Activated naive CD8-positive, alpha-beta T cell treated with anti-CD3 and anti-CD28 coated beads for 36 hours (primary cell): ENCODE measurements at places on chromosomes 4 and X. TPM values are rescaled to one million over a fixed set of nuclear protein-coding genes. Genes with fewer than 3 reads are reported as not detected.
A peak's percentile ranks its signal among the peaks of the same experiment; 100 is the strongest.

- H3K36me3 ChIP-seq, result peaks cover 15% of the 10 kb centered on the region
- no peaks in the 10 kb centered on the region for H3K27me3 ChIP-seq
- H3K4me1 ChIP-seq, result peaks cover 12% of the 10 kb centered on the region
- H3K4me3 ChIP-seq, result peak overlapping the region; percentile 93
These were observed 621 bp upstream of the SUV39H1 start for GRCh38 chrX:48695925-48696300.

DNA sequence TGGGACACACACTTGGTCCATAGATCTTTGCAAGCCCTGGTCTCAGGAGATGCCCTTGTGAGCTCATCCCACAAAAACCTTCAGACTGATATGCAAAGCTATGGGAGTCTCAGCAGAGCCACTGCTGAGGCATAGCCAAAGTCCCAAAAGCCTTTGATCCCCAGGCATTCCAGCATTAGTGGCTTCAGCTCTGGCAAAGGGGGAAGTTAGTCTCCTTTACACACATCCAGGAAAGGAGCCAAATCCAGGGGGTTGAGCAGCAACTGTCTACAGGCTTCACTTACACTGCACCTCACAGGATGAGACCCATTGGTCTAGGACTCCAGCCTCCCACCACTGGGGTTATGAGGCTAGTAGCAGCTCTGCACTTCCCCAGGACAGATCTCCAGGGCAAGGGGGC lies 14.0 kb downstream of the PF4 start:
- no peaks in the 10 kb centered on the region for H3K4me1 ChIP-seq
- no peaks in the 10 kb centered on the region for H3K27me3 ChIP-seq
- no peak overlapping the region for H3K4me3 ChIP-seq
- no peak overlapping the region for H3K27ac ChIP-seq

- H3K36me3 ChIP-seq, result peaks cover 61% of the 10 kb centered on the region
- peaks cover 90% of the 10 kb centered on the region for H3K4me1 ChIP-seq
- H3K27ac ChIP-seq, result peak overlapping the region; percentile 92
- DNase-seq, result no peak
These were observed 24.3 kb downstream of the NFKB1 start for GRCh38 chr4:102525504-102525903.

DNA sequence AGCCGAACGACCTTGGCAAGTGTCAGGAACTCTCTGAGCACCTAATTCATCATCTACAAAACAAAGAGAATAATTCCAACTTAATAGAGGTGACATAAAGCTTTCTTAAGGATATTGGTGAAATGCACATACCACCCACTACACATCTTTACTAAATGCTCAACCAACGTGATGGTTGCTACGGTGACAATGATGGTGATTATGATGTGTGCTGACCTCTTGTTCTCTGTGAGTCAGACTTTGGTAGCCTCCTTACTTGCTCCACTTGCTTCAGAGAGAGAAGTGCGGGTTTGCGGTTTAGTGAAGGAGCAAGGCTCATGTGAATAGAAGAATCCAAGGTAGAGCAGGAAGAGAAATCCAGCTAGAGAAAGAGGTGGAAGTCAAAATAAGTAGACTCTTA lies 52.8 kb upstream of the CLNK start:
- no peak overlapping the region for H3K27ac ChIP-seq
- no peaks in the 10 kb centered on the region for H3K36me3 ChIP-seq
- H3K4me3 ChIP-seq, result no peak overlapping the region
- H3K4me1 ChIP-seq, result peaks cover 25% of the 10 kb centered on the region

DNA sequence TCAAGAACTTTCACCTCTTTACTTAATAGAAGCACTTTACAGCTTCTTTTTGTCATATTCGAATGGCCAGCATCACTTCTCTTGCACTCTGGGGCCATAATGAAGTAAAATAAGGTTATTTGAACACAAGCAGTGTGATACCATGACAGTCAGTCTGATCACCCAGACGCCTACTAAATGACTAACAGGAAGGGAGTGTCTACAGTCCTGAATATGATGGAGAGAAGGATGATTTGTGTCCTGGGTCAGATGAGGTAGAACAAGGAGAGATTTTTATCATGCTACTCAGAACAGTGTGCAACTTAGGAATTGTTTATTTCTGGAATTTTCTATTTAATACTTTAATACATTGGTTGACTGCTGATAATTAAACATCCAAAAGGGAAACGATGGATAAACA lies 284.2 kb upstream of the F9 start:
- H3K36me3 ChIP-seq, result no peaks in the 10 kb centered on the region
- H3K27ac ChIP-seq, result no peak overlapping the region
- no peaks in the 10 kb centered on the region for H3K4me1 ChIP-seq

DNA sequence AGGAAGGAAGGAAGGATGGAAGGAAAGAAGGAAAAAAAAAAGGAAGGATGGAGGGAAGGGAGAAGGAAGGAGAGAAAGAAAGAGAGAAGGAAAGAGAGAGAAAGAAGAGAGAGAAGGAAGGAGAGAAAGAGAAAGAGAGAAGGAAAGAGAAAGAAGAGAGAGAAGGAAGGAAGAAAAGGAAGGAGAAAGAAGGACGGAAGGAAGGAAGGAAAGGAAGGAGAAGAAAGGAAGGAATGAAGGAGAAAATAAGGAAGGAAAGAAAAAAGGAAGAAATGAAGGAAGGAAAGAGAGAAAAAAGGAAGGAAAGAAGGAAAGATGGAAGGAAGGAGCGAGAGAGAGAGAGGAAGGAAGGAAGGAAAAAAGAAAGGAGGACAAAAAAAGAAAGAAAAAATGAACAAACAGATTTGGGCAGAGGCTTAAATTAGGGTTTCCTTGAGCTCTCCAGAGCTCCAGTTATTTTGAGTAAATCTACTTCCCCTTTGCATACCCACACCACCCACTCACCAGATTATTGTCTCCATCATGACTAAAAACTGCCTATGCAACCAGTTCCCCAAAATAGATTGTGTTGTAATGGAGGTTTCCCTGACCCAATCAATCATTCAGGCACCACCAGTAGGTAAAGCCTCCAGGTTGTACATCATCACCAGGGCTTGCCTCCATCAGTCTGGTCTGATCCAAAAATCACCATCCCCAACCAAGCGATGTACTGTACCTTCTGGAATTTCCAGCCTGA lies 1722.9 kb upstream of the PCDH10 start:
- H3K27ac ChIP-seq, result no peak overlapping the region
- no peaks in the 10 kb centered on the region for H3K36me3 ChIP-seq
- peaks cover 1% of the 10 kb centered on the region for H3K4me1 ChIP-seq
- no peak for DNase-seq

- DNase-seq, result no peak
- H3K4me3 ChIP-seq, result no peak overlapping the region
- H3K36me3 ChIP-seq, result no peaks in the 10 kb centered on the region
- H3K27me3 ChIP-seq, result no peaks in the 10 kb centered on the region
These were observed 13.6 kb downstream of the CHST7 start for GRCh38 chrX:46587158-46587557.

GRCh38 chr4:121651597-121651996 lies 45.2 kb downstream of the ANXA5 start:
- H3K36me3 ChIP-seq, result no peaks in the 10 kb centered on the region

- DNase-seq, result no peak
- no peaks in the 10 kb centered on the region for H3K4me1 ChIP-seq
- H3K27ac ChIP-seq, result no peak overlapping the region
- no peaks in the 10 kb centered on the region for H3K36me3 ChIP-seq
- H3K27me3 ChIP-seq, result no peaks in the 10 kb centered on the region
- no peak overlapping the region for H3K4me3 ChIP-seq
These were observed 152.6 kb downstream of the VCX3A start for GRCh38 chrX:6382284-6382683.

DNA sequence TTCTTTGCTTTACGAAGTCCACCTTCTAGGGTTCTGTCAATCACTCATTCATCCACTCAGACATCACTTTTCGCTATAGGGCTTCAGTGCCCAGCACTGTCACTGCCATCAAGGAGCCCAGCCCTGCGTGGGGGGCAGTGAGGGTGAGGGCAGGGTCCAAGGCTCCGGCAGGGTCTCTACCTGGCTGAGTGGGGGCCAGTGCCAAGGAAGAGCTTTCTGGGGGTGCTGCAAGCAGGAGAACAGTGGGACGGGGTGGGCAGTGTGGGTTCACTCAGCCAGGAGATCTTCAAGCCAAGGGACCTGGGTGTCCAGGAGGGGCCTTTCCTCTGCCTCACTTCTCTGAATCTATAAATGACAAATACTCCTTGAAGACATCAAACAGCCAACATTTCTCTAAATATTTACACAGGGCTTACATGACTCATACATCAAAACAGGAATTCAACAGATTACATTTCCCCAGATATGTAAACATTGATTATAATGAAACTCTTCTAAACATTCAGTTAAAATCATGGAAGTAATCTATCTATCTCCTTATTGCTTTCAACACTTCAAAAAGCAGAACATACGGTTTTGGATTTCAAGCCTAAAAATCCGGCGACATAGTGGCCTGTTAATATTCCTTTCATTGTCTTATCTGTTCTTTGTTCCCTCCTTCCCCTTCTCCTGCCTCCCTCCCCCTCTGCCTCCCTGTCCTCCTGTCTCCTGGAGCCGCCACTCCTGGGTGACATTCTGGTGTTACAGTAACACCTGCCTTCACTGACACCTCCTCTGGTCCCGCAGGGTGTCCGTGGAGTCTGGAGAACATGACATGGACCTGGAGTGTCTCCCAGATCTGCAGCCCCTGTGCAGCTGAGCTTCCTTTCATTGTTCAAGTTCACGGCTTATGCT lies 94.4 kb upstream of the ADRA2C start:
- no peaks in the 10 kb centered on the region for H3K36me3 ChIP-seq
- peaks cover 14% of the 10 kb centered on the region for H3K27me3 ChIP-seq
- no peaks in the 10 kb centered on the region for H3K4me1 ChIP-seq
- no peak overlapping the region for H3K4me3 ChIP-seq
- no peak overlapping the region for H3K27ac ChIP-seq

DNA sequence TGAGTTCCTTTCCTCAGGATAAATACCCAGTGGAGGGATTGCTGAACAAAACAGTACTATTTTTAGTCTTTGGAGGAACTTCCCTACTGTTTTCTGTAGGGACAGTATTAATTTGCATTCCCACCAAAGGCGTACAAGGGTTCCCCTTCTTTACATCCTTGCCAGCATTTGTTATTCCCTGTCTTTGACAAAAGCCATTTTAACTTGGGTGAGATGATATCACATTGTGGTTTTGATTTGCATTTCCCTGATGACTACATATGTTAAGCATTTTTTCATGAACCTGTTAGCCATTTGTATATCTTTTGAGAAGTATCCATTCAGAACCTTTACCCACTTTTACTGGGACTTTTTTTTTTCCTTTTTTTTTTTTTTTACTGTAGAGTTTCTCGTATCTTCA lies 126.2 kb upstream of the ANXA10 start:
- peaks cover 3% of the 10 kb centered on the region for H3K27me3 ChIP-seq
- no peak overlapping the region for H3K4me3 ChIP-seq
- no peak overlapping the region for H3K27ac ChIP-seq
- no peaks in the 10 kb centered on the region for H3K36me3 ChIP-seq

DNA sequence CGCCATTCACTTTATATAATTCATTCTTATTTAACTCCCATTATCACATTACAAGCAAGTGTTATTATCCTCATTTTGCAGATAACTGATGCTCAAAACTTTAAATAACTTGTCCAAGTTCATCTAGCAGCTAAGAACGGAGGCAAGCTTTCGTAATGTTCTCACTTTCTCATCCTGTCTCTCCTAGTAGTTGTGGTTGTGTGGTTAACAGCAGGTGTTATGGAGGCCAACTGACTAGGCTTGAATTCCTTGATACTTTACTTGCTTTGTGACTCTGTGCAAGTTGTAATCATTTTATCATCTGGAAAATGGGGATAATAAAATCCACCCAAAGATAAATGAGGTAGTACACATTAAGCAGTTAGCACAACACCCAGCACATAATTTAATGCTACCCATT lies 109.9 kb upstream of the PTPN13 start:
- H3K27me3 ChIP-seq, result no peaks in the 10 kb centered on the region
- peaks cover 7% of the 10 kb centered on the region for H3K4me1 ChIP-seq
- no peak overlapping the region for H3K4me3 ChIP-seq
- no peak for DNase-seq

DNA sequence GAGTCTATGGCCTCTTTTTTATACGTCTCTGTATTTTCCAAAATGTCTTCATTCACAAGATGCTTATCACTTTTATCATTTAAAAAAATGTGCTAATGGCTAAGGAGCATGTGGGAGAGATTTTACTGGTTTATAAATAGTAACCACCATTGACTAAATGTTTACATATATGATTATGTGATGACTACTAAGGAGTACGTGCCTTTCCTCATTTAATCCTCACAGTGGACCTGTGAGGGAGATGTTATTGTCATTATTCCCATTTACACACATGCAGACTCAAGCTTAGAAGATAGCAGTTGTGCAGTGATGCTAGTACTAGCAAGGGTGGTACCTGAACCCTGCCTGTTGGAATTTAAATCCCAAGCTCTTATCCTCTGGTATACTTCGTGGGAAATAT lies 2.4 kb downstream of the SRD5A3 start:
- DNase-seq, result no peak
- H3K36me3 ChIP-seq, result peaks cover 27% of the 10 kb centered on the region
- no peaks in the 10 kb centered on the region for H3K27me3 ChIP-seq
- peak overlapping the region; percentile 82 for H3K4me3 ChIP-seq
- H3K4me1 ChIP-seq, result peaks cover 35% of the 10 kb centered on the region

- H3K4me1 ChIP-seq, result peaks cover 4% of the 10 kb centered on the region
- no peaks in the 10 kb centered on the region for H3K27me3 ChIP-seq
- no peak overlapping the region for H3K4me3 ChIP-seq
- no peaks in the 10 kb centered on the region for H3K36me3 ChIP-seq
These were observed 414.1 kb downstream of the CENPC start for GRCh38 chr4:67131224-67131623.

- H3K4me1 ChIP-seq, result no peaks in the 10 kb centered on the region
- H3K4me3 ChIP-seq, result no peak overlapping the region
- H3K27me3 ChIP-seq, result peaks cover 5% of the 10 kb centered on the region
- DNase-seq, result no peak
These were observed 8.2 kb upstream of the GPR78 start for GRCh38 chr4:8571702-8572685.

DNA sequence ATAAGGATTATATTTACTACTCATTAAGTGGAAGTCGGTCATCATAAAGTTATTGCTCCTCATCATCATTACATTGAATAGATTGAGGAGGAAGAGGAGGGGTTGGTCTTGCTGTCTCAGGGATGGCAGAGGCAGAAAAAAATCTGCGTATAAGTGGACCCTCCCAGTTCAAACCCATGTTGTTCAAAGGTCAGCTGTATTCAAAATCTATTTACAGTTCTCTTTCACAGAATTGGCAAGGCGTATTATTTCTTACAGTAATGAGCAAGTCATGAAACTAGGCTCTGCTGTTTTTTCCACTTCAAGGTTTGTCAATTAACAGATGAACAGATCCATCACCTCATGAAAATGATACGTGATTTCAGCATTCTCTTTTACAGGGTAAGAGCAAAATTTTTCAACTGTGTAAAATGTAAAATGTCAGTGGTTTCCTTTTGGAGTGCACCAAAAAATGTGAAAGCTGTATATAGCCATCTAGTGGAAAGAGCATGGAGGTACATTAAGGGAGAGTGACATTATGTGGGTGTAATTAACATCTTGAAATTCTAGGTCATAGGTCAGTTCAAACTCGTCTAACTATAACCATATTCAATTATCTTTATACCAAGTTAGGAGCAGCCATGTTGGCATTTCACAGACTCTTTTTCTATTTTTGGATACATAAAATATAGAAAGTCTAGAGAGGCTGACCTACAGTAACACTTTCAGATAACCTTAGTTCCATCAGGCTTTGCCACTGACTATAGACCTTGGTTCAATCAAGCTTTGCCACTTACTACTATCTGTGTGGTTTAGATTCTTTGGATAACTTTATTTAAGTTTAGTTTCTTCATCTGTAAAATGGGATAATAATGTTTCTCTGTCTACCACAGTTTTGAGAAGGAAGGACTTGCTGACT lies 30.1 kb downstream of the NEIL3 start:
- H3K27me3 ChIP-seq, result no peaks in the 10 kb centered on the region
- peaks cover 4% of the 10 kb centered on the region for H3K4me1 ChIP-seq
- H3K4me3 ChIP-seq, result no peak overlapping the region
- no peak overlapping the region for H3K27ac ChIP-seq
- H3K36me3 ChIP-seq, result peaks cover 14% of the 10 kb centered on the region
- no peak for DNase-seq

Gene PRAF2
- 10.1 TPM for total RNA-seq

Gene SUPT20HL2
- not detected for total RNA-seq

Gene FABP2
- total RNA-seq, result not detected

Gene SLC6A14
- total RNA-seq, result not detected

Gene PPP2R2C
- total RNA-seq, result not detected
